ENCODE measurements at places on chromosomes 7 and 10.

DNA sequence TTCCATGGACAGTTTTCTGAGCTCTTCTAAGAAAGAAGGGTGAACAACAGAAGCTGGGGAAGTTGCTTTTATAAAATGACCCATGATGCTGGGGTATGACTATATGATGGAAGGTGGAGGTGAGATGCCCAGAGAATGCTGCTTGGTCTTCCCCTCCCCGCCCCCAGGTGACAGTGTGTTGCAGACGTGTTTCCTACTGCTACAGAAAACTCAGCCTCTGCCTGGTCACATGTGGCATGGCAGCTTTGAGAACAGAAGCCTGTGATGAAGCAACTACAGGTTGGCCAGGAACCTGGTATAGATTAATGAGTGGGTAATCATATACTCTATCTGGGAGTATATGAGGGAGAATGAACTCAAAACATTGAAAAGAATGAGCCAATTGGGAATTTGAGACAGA is 67.1 kb downstream of the MTURN start:
- DNase-seq, result no peak

DNA sequence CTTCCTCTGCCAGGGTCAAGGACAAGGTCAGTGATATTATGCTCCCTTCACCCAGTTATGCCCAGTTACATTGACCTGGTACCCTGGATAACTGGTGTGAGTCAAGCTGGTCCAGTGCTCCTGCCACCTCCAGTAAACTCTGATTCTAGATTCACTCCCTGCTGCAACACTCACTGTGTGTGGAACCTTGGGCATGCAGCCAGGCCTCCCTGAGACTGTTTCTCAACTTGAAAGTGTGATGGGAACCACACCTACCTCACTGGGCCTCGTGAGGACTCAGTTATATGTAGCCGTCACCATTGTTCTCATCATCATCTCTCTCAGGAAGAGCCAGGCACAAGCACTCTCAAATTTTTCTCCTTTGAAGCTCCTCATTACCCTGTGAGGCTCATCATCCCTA is 935 bp upstream of the ZNF736 start:
- no peak for DNase-seq

GRCh38 chr10:63919575-63920279 is 398.5 kb downstream of the REEP3 start:
- DNase-seq, result no peak

- no peak for DNase-seq
Observed at GRCh38 chr7:33536398-33537103, 368.8 kb upstream of the BMPER start.

DNA sequence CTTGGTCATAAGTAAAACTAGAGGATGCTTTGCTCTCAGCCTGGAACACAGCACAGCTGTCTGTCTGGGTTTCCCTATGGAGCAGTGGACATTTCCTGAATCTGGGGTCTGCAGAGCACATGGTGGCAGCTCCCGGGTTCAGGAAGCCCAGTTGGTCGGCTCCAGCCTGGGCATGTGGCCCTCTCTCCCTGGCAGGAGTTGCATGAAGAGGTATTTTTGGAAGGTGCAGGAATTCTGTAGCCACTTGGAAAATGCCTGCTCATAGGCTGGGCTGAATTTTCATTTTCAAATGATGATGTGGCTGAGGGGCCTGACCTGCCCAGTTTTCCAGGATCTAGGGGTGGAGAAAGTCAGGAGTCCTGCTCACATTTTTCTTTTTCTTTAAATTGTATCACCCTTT is 6.7 kb upstream of the TPST1 start:
- no peak for DNase-seq

- DNase-seq, result no peak
Observed at GRCh38 chr7:2613098-2613930, 18.5 kb upstream of the TTYH3 start.

DNA sequence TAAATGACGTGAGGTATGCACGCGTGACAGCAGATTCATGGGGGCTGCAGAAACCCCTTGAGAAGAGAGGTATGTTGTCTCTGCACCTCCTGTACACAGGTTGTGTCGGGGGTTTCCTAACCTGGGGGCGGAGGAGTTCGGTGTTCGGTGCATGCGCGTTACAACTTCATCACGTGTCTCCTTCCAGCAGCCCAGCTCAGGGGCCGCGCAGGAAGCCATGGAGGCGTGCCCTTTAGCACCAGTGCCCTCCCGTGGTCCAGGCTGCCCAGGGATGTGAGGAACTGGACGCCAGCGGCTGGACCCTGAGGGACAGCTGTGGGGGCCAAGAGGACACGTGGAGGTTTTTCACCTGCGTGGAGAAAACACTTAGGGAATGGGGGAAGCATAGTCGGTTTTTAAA is 186.4 kb downstream of the EBF3 start:
- no peak for DNase-seq

GRCh38 chr7:137970253-137970975 is 31.5 kb downstream of the CREB3L2 start:
- DNase-seq, result peak; percentile 38

GRCh38 chr10:11264296-11265048 is 246.8 kb downstream of the CELF2 start:
- no peak for DNase-seq

GRCh38 chr10:104254493-104255310 is at the start of gene GSTO1:
Gene GSTO1, plus strand, starts transcription at chr10:104254892. Its CDS starts 37 bp downstream, at chr10:104254929.
- DNase-seq, result peak; percentile 15

- no peak for DNase-seq
Observed at GRCh38 chr10:121594623-121595350, 3.5 kb downstream of the FGFR2 start.

DNA sequence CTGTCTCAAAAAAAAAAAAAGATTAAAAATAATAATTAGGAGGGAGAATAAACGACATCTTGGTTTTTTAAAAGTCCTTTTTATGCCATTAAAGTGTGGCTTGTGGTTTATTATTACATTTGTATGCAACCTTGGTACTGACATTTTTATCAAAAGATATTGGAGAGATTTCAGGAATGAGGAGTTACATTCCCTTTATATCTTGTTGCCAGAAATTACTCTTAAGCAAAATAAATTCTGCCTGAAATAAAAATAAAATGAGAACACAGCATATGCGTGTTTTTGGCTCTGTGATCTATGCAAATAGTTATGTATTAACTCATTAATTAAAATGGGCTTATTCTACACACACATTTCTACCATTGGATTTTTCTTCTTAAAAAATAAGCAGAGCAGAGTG is 202.4 kb downstream of the BICC1 start:
- DNase-seq, result no peak
